ENCODE measurements at places on chromosomes 1 and 21.

GRCh38 chr1:38858833-38859560, 575 bp downstream of the RRAGC start:
- DNase-seq: no peak

DNA sequence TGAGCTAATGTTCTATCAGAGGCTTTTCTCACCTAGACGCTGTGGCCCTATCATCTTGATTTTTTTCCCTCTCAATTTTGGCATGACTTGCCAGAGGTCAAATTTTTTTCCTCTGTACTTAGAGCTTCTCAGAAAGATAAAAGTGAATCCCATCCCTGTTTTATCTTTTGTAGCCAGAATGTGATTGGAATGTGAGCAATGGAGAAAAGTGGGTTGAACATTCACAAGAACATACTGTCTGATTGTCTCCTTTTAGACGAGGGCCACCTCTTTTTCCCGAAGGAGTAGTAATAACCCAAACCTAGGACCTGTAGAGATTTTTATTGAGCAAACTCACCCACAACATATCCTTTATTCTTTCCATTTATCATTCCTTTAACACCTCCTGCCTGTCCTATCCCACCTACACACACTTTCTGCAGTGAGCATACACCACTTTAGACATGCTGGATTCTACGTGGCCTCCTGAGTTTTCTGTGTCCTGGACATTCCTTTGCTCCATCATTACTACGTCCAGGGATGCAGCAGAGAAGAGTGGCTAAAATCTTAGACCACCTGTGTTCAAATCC, 15.9 kb downstream of the S100A10 start:
- DNase-seq: no peak

GRCh38 chr1:66951513-66951912, 26.7 kb downstream of the MIER1 start:
- DNase-seq: no peak

GRCh38 chr21:14684071-14684470, 138.0 kb upstream of the SAMSN1 start:
- no peak for DNase-seq

- DNase-seq: no peak
Measured at GRCh38 chr1:56450004-56450666, 129.2 kb downstream of the PLPP3 start.

DNA sequence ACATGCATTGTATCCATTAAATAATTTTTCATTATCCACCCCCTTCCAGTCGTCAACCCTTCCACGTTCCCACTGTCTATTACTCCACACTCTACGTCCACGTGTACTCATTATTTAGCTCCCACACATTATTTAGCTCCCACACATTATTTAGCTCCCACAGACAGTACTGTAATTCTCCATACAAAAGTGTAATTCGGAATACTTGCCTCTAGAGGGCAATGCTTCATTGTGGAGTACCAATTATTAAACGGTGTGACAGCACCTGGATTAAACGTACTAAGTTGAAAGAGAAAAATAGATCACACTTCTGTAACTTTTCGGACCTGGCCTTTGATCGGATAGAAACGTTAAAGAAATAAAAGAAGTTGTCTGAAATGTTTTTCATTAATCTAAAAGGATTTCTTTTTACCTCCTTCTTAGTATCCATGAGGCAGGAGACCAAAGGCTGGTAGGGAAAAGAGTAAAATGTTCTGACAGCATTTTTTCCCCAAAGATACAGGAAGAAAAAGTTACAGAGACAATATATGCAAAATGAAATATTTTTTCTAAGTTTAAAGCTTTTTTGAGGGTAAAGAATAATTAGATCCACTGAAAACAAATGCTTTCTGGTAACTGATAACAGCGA, 99.2 kb downstream of the LHX8 start:
- DNase-seq: no peak

GRCh38 chr1:20932437-20932977, 145.4 kb upstream of the HP1BP3 start:
- no peak for DNase-seq

DNA sequence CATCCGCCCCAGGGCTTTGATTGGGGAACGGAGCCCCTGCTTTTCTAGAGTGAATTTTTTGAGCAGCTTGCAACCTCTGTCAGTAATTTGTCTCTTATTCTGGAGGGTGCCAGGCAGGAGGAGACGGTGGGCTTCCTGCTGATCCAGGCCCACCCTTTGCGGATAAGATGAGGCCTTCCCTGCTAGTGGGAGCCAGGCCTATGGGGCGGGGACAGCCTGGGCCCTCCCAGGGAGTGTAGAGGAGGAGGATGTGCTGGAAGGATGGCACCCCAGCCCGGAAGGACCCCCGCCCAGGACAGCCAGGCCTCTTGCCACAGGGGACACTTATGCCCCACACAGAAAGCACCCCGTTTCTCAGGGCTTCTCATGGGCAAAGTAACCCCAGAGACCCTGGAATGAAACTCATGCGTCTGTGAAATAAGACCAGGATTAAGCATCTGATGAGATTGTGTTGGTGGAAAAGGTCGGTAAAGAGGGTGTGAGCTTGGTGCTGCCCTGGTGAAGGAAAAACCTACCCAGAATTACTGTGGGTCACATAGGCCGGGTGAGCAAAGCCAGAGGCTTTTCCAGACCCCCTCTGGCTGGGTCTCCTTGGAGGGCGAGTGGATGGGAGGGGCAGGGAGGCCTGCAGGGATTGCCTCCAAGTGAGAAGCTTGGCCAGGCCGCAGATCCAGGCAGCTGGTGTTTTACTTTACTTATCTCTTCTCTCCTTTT, 118.7 kb downstream of the SIK1 start:
- no peak for DNase-seq

DNA sequence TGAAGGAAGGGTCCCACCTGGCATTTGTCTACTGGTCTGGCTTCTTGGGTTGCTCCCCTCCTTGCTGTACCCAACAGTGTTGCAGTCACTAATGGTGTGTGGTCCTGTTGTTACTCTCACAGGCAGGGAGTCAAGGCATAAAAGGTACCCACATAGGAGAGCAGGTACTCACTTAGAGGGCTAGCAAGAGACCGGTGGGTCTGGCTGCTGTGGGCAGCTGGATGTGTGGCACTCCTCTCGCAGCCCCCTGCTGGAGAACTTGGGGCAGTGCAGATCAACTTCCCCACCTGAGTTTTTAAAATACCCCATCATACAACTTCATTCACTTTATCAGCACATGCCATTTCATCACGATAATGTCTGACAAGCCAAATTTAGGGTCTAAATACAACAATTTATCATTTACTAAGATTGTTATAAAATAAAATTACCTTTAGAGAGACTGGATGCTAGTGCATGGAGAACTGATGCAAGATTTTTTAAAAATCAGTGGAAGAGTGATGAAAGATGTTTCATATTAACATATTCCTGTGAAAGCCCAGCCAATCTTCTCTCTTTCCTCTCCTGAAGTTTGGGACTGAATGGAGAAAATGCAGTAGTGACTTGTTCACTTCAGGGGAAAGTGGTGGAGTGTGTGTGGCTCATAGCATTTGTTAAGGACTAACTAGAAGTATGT, 42.8 kb downstream of the ACP6 start:
- DNase-seq: peak; percentile 27

GRCh38 chr1:176051902-176052518, 155.1 kb downstream of the COP1 start:
- no peak for DNase-seq

- DNase-seq: no peak
Measured at GRCh38 chr1:3940081-3940753, 40.1 kb upstream of the C1orf174 start.

GRCh38 chr1:91857557-91858239, 28.3 kb downstream of the TGFBR3 start:
- DNase-seq: no peak

DNA sequence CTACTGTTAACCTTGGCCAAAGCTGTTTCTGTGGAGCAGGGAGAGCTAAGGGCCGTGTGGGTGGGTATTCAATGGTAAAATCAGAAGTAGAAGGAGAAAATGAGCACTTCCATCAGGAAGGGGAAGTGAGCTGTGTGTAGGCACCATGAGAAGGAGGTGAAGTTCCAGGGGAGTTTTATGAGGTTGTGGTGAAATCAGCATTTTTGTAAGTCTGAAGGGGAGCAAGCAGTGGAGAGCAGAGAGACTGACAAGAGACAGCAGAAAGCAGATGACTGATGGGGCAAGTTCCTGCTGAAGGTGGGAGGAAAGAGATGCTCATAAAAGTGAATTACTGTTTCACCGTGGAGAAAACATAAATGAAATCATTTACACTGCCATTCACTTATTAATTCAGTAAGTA, 2.7 kb upstream of the GPR88 start:
- no peak for DNase-seq

DNA sequence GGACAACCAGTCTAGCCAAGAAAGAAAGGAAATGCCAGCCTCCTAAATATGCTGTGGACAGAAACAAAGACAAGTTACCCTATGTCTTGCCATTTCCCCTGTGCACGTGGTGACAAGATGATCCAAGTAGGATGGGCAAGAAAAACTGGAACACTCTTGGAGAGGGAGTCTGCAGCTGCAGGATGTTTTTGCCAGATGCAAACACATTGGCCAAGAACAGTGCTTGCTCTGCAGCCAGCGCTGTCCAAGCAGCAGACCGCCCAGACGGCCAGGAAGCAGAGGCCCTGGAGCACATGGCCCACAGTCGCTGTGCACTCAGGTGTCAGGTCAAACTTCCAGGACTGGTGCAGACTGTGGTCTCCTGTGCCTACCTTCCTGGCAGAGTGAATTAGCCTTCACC, 189.3 kb downstream of the SLC35F3 start:
- no peak for DNase-seq

- DNase-seq: no peak
Measured at GRCh38 chr1:205128050-205128449, 6.3 kb upstream of the RBBP5 start.

GRCh38 chr1:25074351-25075227, 144.5 kb upstream of the RUNX3 start:
- DNase-seq: no peak

- no peak for DNase-seq
Measured at GRCh38 chr1:98965394-98965793, 39.3 kb downstream of the PLPPR5 start.

- DNase-seq: peak; percentile 15
Measured at GRCh38 chr1:181083842-181084605, 4.5 kb upstream of the IER5 start.

GRCh38 chr1:198892065-198892464, 253.2 kb downstream of the PTPRC start:
- no peak for DNase-seq

GRCh38 chr1:177780096-177780700, 189.7 kb downstream of the SEC16B start:
- DNase-seq: no peak

GRCh38 chr1:24727501-24728216, 17.6 kb upstream of the CLIC4 start:
- peak; percentile 47 for DNase-seq

GRCh38 chr1:112110031-112110430, 120.6 kb upstream of the KCND3 start:
- no peak for DNase-seq

- no peak for DNase-seq
Measured at GRCh38 chr1:226666164-226666506, 72.9 kb downstream of the ITPKB start.

GRCh38 chr1:105544475-105544874, 1512.0 kb upstream of the PRMT6 start:
- no peak for DNase-seq

- no peak for DNase-seq
Measured at GRCh38 chr1:226659641-226660040, 79.4 kb downstream of the ITPKB start.

DNA sequence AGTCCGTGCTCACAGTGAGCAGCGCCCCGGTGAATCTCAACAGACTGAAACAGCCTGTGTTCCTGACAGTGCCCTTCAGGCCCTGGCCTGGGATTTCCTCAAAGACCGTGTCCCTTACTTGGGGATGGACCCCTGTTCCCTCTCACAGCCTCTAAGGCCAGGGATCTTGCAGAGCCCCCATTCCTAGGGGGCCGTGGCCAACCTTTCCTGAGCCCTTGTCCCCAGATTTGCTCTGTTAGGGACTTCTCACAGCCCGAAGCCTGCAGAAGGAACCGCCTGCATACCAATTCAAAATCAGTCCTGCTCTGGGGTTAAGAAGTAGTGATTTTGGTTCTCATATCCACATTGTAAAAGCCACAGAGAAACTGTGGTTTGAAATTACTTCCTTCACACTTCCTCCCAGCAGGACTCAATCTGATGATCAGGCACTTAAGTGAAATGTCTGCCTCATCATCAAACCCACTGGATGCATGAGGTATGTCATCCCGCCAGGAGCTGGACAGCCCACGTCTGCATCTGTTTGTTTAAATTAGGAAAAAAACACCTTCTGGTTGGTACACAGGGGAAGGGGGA, 14.9 kb downstream of the ABCA4 start:
- DNase-seq: no peak

GRCh38 chr1:59332983-59333382, 36.1 kb downstream of the FGGY start:
- DNase-seq: no peak

- no peak for DNase-seq
Measured at GRCh38 chr21:16633831-16634459, 878.9 kb upstream of the CXADR start.

DNA sequence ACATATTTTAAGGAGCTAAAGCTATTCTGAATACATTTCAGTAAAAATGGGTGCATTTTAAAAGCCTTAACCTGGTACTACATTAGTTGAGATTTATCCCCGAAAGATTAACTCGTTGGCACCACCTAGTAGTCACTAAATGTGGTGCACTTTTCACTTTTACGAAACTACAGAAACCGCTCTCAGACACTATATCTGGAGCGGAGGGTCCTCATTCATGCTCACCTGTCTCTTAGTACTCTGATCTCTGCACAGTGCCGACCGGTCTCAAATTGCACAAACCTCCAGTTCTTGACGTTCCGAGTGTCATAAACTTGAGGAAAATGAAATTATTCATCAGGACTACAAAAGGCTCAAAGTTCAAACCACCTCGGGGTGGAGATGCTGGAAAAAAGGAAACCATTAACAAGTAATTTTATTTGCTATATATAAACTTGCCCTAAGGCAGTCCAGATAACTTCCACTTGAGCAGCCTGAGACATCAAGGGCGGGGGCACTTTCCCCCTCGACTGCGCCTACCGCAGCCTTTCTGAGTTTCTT, 722 bp downstream of the LZIC start:
- DNase-seq: no peak

GRCh38 chr1:109732390-109732881, 8.4 kb downstream of the GSTM3 start:
- no peak for DNase-seq

Data from C1 segment of cervical spinal cord (tissue), 14 donors.